Activated CD4-positive, alpha-beta memory T cell treated with anti-CD3 and anti-CD28 coated beads for 36 hours (primary cell): ENCODE measurements at places on chromosomes 5 and 9. TPM values are rescaled to one million over a fixed set of nuclear protein-coding genes. Genes with fewer than 3 reads are reported as not detected.

The HTR4 gene
- total RNA-seq = not detected

The SGTB gene
- total RNA-seq = 16.7 TPM

The IFNK gene
- not detected for total RNA-seq

The FCHO2 gene
- 1.3 TPM for total RNA-seq

The MLANA gene
- not detected for total RNA-seq

The EPB41L4B gene
- total RNA-seq = 0.17 TPM

DNA sequence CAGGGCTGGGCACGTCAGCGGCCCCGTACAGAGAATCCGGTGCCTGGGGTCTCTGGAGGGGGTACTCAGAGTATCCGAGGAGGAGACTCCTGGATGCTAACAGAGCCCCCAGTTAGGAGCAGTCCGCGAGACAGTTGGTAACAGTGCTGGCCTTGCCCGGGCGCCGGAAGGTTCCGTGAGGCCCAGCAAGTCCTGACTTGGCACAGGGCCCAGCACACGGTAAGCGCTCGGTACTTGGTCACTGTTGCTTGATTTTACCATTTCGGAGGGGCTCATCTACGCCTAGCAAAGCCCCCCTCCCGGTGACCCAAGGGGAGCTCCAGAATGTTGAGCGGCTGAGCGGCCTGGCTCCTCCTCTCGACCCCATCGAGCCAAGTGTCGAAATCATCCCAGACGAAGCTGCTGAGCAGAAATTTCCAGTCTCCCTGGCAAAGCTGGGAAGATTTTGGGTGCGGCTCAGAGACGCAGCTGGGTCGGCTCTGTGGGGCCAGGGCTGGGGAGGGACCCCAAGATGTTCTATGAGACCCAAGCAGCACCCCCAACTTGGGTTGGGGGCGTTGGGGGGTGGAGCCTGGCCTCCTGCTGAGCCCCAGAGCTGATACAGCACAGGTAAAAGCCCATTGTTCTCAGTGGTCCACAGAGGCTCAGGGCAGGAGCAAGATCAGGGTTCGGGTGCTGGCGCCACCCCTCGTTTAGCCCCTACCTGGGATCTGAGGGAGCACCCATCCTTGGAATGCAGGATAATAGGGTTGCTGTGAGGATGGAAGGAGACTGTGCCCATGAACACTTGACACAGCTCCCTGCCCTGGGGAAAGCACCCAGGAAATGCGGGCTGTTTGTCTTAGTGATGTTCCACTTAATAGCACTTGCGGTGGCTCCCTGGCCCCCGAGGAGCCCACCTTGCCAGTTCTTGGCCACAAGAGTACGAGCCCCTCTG lies 137.2 kb downstream of the C9orf50 start:
- peak; percentile 57 for DNase-seq

DNA sequence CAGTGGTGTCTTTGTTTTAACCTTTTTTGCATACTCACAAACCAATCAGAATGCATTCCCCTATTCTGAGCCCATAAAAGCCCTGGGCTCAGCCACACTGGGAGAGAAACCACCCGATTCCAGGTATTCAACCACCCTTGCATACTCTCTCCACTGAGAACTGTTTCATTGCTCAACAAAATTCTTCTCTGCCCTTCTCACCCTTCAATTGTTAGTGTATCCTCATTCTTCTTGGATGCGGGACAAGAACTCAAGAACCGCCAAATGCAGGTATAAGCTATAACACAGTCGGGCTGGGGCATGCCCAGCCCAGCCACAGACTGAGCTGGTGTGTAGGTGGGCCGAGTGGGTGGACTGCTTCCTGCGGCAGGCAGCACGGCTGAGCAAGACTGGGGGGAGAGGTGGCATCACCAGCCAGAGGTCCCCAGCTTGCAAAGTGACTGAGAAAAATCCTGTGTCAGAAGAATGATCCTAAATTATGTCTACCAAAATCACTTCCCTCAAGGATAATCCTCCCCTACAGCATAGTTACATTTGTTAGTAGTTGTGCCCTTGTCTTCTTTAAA lies 141.0 kb downstream of the SSBP2 start:
- DNase-seq = no peak

DNA sequence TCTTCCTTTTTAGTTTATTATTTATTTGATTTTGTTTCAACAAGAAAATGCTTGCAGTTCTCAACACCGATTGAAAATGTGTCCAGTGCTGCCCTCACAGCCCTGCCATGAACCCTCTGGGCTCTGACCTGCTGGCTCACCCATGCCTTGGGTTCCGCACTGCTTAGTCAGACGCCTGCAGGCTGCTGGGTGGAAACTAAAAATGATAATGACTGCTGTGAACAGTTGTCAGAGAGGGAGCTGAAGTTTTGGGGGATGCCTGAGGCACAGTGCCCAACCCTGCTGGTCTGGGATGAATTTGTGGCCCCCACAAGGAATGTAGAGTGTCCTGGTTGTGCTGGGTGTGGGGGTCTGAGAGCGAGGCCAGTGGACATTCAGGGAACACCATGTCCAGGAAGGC lies 22.2 kb upstream of the CFAP157 start:
- DNase-seq = no peak

- no peak for DNase-seq
These were observed 19.1 kb downstream of the TGFBI start for GRCh38 chr5:136047858-136048257.

- no peak for DNase-seq
These were observed 284.5 kb downstream of the IRX2 start for GRCh38 chr5:2466966-2467365.

GRCh38 chr9:125594223-125594610 lies 112.8 kb downstream of the MAPKAP1 start:
- no peak for DNase-seq

DNA sequence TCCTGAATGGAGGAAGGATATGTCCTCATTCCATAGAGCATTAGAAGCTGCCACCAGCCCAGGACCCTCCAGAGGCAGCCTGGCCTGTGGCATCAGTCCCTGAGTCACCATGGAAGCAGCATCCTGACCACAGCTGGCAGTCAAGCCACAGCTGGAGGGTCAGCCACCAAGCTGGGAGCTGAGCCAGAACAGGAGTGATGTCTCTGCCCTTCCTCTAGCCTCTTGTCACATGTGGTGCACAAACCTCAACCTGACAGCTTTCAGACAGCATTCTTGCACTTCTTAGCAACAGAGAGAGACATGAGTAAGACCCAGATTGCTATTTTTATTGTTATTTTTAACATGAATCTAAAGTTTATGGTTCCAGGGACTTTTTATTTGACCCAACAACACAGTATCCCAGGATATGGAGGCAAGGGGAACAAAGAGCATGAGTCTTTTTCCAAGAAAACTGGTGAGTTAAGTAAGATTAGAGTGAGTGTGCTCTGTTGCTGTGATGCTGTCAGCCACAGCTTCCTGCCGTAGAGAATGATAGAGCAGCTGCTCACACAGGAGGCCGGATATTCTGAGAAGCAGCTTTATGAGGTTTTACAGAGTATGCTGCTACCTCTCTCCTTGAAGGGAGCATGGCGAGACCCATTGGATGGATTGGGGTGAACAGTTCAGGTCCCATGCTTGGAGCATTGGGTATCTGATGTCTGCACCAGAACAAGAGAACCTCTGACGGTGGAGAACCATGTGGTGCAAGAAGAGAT lies 13.0 kb upstream of the CYFIP2 start:
- DNase-seq = peak; percentile 83

DNA sequence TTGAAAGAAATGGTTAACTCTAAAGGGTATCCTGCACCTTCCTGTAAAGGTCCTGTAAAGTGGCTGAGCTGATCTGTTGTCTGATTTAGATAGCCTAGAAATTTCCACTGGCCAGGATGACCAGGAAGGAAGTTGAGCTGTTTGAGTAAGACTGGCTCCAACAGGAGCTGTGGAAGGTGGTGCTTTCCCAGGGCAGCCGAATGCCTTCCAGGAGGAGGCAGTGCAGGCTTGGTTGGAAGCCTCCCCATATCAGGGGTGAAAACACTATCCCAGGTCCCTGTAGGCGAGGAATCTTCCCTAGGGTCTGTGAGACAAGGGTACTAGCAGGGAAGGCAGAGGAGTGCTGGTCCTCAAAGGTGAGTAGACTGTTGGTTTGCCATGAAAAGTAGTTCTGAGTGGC lies 98.4 kb downstream of the LIX1 start:
- DNase-seq = no peak

GRCh38 chr5:39570403-39571027 lies 145.7 kb upstream of the DAB2 start:
- no peak for DNase-seq

DNA sequence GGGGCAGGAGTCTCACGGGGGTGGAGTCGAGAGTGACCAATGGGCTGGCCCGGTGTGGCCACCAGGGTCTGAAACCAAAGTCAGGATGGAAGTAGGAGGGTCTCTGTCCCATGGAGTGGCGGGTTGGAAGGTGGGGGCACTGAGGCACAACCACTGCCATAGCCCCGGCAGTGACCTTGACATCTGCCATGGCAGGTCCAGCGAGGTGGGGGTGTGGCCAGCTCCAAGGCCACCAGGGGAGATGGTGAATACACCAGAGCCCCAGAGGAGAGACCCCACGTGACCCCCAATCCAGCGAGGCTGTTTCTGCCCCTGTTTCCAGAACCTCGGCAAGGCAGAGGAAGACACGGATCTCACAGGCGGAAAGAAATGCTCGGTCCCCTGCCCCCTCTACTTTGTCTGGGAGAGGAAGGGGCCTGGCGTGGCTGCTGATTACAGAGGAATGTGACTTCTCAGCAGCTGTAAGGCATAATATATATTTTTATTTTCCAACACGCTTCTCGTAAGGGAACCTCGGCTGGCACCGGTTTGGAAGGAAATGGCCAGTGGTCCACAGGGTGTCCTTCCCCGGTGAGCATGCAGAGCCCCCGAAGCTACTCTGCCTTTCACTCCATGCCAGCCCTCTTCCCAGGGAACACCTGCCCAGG lies 105.7 kb upstream of the SARDH start:
- no peak for DNase-seq

GRCh38 chr5:89411891-89412290 lies 528.9 kb upstream of the MEF2C start:
- DNase-seq = no peak

DNA sequence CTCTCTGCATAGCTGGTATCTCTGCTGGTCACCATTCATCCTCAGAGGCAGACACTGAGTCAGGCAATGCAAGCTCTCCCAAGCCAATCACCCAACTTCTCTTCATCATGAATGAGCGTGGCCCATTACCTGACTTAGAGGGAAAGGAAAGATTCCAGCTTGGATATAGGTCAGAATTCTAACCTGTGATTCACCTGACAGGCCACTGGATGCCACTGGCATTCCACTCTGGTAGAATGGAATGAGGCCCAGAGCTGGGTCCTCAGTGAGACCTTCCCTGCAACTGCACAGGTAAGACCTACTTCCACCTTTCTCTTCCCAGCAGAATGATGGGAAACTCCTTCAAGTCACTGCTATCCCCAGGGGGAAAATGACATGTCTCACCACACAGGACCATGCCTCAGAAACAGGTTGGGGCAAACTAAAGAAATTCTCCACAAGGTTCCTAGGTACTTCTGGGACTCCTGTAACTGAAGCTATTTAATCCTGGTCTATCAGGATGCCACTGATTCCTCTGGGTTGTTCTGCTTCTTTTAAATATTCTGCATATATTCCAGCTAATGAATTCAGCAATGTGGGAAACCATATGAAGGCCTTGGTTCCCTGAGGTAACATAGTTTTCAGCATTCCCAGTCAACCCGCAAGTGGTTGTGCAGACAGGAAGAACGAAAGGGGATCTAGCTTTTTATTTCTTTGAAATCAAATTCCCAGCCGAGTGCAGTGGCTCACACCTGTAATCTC lies 62.0 kb downstream of the SUSD1 start:
- peak; percentile 25 for DNase-seq

DNA sequence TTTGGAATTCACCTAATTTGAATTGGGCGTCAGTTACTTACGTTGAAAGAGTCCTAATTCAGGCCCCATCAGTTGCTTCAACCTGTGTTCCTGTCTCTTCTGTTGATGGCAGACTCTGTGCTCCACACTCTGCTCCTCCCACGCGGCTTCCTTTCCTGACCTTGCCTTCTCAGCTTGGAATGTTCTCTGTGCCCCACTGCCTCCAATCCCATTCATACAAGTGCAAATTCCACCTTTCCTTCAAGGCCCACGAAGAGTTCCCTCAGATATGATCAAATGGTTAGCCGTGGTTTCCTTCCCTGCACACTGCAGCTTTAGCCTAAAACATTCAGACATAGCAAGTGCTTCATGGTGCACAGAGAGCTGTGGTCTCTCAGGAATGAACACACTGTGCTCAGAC lies 65.7 kb downstream of the SREK1 start:
- DNase-seq = no peak

DNA sequence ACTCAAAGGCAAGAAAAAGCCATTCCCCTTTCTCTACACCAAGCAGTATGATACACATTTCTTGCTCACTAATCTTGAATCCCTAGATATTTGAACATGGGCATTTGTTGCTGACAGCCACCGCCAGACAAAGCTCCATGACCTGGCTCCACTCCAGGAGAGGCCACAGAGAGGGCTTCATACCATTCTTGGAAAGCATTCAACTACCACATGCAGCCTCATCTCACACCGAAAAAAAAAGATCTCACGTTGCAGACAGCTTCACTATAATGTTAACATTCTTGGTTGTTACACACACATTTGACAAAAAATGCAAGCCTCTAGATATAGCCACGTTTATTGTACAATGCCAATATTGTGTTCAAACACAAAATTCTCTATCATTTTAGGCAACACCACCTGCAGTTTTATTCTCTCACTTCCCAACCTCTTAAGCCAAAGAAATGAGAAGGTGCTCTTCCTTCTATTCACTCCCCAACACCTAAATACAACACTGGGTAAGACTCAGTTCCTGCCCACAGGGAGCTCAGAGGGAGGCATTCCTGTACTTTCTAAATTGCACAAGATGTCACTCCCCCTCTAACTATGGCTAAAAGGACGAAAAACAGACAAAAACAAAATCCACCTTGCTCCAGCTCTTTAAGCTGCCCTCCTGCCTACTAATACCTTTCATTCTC lies 222.4 kb downstream of the TSSK1B start:
- no peak for DNase-seq

- DNase-seq = no peak
These were observed 126.6 kb upstream of the DHFR start for GRCh38 chr5:80781356-80781755.

DNA sequence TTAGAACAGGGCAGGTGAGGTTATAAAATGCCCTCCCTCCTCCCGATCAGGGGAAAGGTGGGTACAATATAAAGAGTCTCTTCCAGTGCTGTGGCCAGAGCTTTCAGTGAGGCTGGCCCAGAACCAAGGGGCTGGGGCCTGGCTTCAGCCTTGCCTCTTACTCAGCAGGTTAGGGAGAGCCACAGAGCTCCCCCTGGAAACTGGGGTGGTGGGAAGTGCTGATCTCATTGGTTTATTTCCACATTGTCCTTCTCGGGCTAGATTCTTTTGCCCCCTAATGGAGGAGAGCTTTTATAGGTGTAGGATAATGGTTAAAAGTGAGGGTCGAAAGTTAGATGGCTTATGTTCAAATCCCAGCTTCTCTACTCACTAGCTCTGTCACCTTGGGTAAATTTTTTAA lies 186.7 kb upstream of the TBC1D2 start:
- DNase-seq = no peak

DNA sequence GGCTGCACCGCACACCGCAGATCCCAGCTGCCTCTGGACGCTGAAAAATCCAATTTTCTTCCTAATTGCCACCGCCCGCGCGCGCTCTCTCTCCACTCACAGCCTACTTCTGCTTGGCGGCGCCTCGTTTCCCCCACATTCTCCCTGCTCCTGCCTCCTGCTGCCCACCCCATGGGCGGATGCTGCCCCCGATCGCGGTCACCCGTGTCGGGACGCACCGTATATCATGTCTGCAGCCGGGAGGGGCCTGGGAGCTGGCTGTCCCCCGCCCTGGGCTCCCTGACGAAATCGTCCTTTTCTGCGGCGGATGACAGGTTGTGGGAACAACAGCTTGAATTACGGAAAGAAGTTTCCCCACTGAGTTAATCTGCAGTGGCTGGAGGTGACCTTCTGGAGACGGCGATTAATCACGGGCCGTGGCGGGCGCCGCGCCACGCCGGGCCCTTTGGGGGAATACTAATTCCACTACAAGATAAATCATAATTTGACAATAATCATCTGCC lies 36.3 kb upstream of the PSD2 start:
- DNase-seq = no peak
